ENCODE measurements at places on chromosomes 2 and 18.
A peak's percentile ranks its signal among the peaks of the same experiment; 100 is the strongest.

DNA sequence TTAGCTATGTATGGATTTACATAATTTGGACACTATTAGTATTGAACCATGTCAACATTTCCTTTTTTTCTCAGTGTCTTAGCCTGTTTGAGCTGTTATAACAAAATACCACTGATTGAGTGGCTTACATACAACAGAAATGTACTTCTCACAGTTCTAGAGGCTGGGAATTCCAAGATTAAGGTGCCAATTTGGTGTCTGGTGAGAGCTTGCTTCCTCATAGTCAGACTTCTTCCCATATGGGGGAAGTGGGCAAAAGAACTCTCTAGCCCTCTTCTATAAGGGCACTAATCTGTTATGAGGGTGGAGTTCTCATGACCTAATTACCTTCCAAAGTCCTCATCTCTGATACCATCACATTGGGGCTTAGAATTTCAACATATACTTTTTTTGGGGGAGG lies 12.6 kb downstream of the ZNF804A start:
- no peak for DNase-seq

- no peak for DNase-seq
Measured at GRCh38 chr18:50671376-50671775, 111.5 kb downstream of the MAPK4 start.

- DNase-seq, result no peak
Measured at GRCh38 chr2:126637386-126637785, 18.6 kb upstream of the GYPC start.

GRCh38 chr2:164657129-164657528 lies 35.8 kb upstream of the GRB14 start:
- DNase-seq, result peak; percentile 10

DNA sequence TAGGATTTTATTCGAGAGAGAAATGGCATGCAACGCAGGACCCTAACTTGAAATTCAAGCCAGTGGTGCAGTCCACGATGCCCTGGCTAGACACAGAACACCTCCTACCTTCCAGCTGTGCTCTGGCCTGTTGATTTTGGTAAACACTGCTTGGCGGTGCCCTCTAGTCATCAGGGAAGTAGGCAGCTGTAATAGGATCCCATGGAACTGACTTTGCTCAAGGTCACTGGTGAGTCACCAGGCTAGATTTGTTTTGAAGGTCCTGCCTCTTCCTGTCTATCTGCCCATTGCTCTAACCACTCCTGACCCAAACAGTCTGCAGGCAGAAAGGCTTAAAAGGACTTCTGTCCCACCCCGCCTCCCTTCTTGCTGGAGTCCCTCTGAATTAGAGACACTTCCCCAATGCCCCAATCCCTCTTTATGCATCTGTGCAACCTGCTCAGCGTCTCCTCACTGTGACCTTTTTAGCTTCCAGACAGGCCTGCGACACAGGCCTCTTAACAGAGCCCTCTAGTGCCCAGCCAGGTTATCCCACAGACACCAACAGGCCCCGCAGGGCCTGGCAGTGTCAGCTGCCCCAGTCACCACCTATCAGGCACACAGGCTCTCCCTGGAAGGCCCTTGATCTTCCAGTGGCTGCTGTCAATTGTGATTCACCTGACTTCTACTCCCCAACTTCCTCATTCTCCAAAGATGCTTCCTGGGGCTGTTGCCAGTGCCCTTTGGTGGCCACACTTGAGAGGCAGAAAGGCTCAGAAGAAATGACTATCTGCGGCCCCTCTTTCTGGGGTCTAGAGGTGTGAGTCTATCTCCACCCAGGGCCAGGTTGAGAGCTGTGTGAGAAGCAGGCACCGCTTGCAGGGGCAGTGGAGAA lies 5.2 kb downstream of the TMEM127 start:
- peak; percentile 81 for DNase-seq

DNA sequence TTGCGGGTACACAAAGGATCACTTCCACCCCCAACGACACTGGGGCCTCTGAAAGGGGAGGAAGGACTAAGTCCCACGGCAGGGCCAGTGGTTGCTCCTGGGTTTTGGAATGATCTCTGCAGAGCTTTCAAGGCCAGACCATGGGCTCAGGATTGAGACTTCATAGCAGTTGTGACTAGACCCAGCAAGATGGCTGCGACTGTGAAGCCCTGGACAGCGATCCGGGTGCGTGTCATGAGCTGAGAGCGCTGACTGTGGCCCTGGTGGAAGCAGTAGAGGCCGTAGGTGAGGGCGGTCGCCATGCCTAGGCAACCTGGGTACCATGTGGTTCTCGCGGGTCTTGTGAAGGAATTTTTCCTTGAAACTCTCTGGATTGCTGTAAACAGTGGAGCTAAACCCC lies 27.3 kb downstream of the NCL start:
- no peak for DNase-seq

- no peak for DNase-seq
Measured at GRCh38 chr2:241190291-241190981, 2.0 kb downstream of the ANO7 start.

DNA sequence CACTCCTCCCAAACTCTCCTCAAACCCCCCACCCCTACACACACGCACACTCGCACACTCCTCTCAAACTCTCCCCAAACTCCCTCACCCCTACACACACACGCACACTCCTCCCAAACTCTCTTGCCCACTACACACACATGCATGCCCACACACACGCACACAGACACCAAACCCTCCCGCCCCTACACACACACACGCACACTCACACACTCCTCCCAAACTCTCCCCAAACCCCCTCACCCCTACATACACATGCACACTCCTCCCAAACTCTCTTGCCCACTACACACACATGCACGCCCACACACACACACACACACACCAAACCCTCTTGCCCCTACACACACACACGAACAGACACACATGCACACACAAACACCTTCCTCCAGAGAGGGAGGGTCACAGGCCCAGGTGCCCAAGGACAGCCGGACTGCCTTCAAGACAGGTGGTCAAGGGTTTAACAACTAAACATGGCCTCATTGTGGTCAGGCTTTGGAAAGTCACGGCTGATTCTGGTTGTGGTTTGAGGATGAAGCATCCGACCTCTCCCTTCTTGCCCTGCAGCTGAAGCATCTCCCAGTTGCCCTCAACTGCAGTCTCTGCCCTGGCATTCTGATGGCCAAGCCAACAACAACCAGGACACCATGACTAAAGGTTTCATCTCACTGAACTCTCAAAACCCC lies 72.3 kb upstream of the SNTG2 start:
- no peak for DNase-seq

DNA sequence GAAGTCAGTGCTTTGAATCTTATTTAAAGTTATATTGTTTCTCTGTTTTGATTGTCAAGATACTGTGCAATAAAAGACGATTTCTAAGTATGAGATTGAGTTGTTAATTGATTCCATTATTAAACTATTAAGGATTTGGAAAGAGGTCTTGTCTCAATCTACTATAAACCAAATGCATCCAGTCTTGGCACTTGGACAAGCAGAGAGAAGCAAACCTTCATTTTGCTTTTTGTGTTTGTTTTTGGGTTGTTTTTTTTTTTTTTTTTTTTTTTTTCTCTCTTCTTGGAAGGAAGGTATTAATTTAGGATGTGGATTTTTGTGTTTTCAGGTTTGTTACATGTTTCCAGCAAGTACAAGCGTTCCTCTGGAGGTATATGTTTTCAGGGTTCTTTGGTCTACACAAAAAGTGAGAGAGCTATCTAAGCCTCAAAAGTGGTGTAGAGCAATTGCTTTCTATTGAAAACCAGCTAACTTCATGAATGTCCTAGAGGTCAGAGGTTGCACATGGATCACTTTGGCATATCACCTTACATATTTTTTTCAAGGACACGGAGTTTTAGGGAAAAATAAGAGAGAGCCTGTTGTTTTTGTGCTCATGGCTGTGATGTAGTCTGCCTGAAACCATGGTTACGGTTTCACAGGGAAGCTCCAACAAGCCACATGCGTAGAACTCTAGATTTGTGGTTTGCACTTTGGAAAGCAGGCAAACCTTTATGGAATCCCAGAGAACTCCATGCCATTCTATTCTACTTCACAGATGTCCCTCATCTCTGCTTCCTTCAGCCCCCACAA lies 1.8 kb downstream of the PRKCE start:
- no peak for DNase-seq

- no peak for DNase-seq
Measured at GRCh38 chr2:164974221-164974620, 18.9 kb upstream of the SLC38A11 start.

- DNase-seq, result peak; percentile 19
Measured at GRCh38 chr2:168348076-168348475, 100.7 kb upstream of the STK39 start.

GRCh38 chr2:108031471-108031941 lies 45.2 kb downstream of the SLC5A7 start:
- no peak for DNase-seq

- DNase-seq, result no peak
Measured at GRCh38 chr2:112491946-112492345, 10.0 kb downstream of the TTL start.

DNA sequence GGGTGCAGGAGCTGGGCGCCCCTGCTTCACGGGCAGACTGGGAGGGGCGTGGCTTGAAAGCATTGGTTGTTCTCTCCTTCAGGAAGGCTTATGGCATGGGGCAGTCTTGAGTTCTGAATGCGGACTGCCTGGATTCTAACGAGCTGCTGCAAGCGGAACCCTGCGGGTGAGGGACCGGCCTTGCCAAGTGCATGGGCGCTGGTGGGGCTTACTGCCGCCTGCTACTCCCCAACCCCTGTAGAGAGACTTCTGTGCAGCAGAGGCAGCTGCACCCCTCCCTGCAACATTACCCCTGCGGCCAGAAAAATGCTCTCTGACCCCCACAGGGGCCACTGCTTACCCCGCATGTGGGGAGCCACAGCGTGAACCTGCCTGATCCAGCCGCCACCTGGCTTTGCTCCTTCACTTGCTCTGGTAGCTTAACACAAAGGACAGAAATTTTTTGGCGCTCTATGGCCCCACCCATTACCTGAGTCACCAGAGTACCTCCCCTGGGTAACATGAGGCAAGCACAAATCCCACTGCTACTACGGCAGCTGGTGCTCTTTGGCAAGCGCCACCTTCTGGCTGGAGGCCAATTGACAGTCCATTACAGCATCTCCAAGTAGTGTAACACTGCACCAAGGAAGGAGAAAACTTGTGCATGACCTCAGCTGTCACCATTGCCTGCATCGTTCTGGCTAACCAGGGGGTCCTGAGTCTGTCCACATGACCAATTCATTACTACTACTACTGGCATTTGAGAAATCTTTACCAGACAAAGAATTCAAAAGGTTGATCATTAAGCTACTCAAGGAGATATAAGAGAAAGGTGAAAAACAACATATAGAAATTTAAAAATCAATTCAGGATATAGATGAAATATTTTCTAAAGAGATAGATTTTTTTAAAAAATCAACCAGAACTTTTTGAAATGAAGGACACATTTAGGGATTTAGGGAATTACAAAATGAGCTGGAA lies 35.4 kb downstream of the MYL12B start:
- peak; percentile 93 for DNase-seq

GRCh38 chr2:1744151-1744445 lies 217 bp downstream of the PXDN start:
- DNase-seq, result no peak

- DNase-seq, result no peak
Measured at GRCh38 chr2:217835931-217836891, 166.6 kb downstream of the TNS1 start.

- DNase-seq, result no peak
Measured at GRCh38 chr2:168355779-168356476, 100.1 kb upstream of the CERS6 start.

- DNase-seq, result peak; percentile 11
Measured at GRCh38 chr2:105919826-105920225, 175.1 kb downstream of the NCK2 start.

GRCh38 chr18:77059294-77059916 lies 73.2 kb downstream of the MBP start:
- no peak for DNase-seq

- DNase-seq, result no peak
Measured at GRCh38 chr2:219369447-219369861, 18.3 kb downstream of the DNPEP start.

GRCh38 chr2:74481961-74482800 lies 617 bp downstream of the CCDC142 start:
- DNase-seq, result no peak

DNA sequence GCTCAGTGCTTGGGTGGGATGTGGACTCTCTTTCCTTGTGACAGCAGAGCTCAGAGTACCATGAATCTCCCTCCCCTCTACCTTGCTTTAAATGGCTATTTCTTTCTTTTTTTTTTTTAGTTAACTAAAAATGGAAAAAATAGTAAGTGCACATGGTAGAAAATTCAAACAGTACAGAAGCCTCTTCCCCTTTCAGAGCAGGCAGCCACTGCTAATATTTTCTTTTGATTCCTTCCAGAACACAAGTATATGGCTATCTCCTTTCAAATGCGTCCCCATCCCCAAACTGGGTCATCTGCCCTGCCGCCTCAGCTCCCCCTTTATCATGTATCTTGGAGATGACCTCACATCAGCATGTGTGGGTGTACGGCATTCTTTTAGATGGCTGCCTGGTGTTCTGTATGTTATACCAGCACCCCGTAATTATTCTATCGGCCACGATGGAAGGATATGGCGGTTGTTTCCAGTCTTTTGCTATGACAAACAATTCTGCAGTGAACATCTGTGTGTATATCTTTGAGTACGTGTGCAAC lies 70.5 kb upstream of the DLX2 start:
- DNase-seq, result no peak

DNA sequence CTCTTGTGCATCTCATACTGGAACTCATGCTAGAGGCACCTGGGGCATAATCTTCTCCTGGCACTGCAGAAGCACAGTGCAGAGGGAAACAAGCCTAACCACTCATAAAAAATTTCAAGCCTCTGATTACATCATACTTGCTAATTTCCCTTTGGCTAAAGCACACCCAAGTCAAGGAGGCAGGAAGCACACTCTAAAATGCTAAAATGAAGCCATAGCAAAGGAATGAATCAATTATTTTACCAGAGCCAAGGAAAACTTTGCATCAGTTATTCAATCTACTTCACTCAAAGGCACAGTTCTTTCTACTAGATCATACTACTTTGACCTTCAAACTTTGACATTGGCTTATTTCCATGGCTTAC lies 79.6 kb upstream of the SPOPL start:
- no peak for DNase-seq

DNA sequence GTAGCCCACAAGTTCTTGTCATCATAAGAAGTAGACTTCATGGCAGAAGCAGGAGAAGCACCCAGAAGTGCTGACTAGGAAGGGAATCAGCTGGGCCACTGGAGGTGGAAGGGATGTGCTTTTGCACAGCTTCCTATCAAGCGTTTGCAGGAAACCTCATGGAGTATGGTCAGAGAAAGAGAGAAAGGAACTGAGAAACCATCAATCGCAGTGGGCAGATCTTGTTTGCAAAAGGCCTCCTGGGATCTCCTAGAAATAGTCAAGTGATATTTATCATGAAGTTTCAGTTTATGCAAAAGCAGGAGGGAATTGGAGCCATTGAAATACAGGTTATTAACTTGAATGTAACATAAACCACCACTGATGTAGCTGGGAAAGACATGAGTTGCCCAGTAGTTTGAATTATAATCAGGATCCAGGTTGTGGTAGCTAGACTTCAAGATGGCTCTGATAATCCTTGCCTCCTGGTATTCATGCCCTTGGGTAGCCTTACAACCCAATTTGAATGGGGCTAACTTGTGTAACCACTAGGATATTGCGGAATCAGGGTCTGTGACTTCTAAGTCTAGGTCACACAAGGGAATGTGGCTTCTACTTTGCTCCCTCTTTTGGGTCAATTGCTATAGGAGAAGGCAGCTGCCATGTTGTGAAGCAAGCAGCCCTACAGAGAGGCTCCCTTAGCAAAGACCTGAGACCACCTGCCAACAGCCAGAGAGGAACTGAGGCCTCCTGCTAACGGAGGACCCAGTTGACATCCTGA lies 69.8 kb upstream of the TCF4 start:
- no peak for DNase-seq
